ENCODE measurements at places on chromosomes 6 and 20.

DNA sequence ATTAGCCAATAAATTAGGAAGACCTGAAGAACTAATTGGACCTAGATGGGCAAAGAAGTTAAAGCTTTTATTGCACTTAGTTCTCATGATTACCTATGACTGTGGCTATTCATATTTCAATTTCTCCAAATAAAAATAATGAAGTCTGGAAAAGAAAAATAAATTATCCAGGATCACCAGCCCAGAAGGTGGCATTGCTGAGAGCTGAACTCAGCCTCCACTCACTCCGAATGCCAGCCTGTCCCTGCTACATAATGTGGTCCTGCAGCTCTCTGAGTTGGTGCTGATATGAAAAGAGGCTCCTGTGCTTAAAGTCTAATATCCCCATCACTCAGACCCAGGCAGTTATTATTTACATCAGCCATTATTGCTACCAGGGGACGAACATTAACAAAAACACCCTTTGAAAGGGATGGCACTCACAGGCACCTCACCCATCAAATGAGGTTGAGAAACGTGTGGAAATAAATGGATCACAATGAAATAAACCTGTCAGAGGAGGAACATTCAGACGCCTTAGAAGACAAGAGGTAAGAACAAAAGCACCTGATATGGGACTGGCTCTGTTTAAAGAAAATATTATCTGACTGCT lies 649.7 kb upstream of the CHD6 start:
- DNase-seq: no peak

DNA sequence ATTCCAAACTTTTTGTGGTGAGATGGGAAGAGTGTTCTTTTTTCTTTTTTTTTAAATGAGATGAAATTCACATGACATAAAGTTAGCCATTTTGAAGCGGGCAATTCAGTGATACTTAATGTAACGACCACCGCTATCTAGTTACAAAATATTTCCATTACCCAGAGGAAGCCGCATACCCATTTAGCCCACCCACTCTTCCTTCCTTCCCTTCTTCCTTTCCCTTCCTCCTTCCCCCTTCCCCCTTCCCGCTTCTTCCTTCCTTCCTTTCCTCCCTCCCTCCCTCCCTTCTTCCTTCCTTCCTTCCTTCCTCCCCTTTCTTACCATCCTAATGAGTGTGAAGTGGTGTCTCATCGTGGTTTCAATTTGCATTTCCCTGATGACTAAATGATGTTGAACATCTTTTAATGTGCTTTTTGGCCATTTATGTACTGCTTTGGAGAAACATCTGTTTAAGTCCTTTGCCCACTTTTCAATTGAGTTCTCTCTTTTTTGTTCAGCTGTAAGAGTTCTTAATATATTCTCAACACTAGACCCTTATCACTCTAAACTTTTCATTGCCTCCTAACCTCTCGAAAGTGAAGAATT lies 371.1 kb downstream of the FARS2 start:
- DNase-seq: no peak

- DNase-seq: no peak
Observed at GRCh38 chr20:33076662-33077372, 2.6 kb upstream of the BPIFB4 start.

DNA sequence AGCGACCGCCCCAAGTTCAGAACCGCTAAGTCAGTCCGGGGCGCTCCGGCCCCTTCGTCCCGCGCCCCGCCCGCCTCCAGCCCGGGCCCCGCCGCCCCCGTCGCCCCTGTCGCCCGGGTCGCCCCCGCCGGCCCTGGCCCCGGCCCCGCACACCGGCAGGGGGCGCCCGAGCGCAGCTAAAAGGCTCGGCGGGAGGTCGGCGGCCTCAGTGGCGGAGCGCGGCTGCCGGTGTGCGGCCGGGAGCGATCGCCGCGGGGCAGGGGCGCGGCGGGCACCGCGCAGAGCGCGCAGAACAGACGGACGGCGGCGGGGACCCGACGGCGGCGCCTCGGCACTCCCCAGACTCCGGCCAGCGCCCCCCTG lies at the start of gene FNDC1:
TSS of gene FNDC1 (plus strand) at position 208 of the 363 bp plus-strand sequence. CDS start 197 bp downstream, outside the sequence.
- no peak for DNase-seq

DNA sequence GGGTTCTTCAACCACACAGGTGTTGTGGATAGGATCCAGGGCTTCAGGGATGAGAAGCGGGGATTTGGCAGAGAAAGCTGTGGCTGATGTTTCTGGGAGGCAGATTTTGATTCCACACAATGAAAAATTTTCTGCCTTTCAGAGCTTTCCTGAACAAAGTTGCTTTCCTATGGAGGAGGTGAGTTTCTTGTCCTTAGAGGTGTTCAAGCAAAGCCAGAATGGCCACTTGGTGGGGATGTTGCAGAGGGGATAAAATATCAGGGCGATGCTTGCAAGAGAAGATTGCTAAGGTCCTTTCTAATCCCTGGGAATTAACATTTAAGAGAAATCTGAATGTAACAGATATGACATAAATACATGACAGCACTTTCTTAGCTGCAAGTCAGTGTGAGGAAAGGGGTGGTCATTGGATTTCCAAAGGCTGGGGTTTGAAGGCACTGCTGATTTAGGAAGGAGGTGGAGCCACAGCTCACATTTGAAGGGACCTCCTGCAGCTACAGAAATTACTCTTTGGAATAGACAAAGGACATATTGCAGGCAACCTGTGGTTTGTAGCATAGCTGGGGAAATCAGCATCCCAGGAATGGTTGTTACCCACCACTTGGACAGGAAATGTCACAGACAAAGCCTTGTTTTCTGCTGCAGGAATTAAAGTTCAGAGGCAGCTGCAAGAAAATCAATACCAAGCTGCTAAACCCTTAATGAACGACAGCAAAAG lies 271.1 kb upstream of the CHD6 start:
- no peak for DNase-seq

- DNase-seq: no peak
Observed at GRCh38 chr6:138467901-138468300, 31.4 kb downstream of the NHSL1 start.

- no peak for DNase-seq
Observed at GRCh38 chr6:149153100-149153499, 164.4 kb upstream of the TAB2 start.

- no peak for DNase-seq
Observed at GRCh38 chr6:160986851-160987250, 4.7 kb upstream of the MAP3K4 start.

- DNase-seq: no peak
Observed at GRCh38 chr6:15290067-15290680, 44.3 kb downstream of the JARID2 start.

DNA sequence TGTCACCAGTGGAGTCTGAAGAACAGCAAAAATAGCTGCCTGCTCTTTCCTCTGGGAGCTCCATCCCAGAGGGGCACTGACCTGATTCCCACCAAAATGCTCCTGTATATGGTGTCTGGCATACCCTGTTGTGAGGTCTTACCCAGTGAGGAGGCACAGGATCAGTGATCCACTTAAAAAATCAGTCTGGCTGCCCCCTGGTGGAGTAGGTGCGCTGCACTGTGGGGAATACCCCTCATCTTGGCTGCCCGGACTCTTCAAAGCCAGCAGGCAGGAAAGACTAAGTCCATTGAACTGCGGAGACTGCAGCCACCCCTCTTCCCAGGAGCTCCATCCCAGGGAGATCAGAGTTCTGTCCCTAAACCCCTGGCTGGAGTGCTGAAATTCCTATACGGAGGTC lies 230.9 kb upstream of the HTR1E start:
- DNase-seq: no peak

DNA sequence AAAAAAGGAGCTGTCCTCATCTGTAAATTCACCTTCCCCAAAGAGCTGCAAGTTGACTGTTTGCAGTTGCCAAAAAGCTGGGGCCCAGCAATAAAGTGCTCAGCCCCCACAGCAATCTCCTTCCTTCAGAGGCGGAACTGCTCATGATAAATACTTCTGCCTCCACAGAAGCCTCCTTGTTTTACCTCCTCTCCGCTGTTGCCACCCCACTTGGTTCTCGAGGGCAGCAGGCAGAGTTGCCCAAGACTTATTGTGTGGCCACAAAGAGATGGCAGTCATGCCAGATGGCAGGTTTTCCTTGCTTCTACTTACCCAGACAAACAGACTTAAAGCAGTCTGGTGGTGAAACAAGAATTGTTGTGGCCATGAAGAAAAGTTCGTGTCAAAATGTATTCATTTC lies 66.3 kb downstream of the SLX4IP start:
- DNase-seq: peak; percentile 37

- no peak for DNase-seq
Observed at GRCh38 chr20:47365023-47365764, 8.7 kb upstream of the ZMYND8 start.

GRCh38 chr6:68680264-68680663 lies 45.2 kb downstream of the ADGRB3 start:
- no peak for DNase-seq

- no peak for DNase-seq
Observed at GRCh38 chr20:37189416-37190016, 10.2 kb upstream of the MROH8 start.

DNA sequence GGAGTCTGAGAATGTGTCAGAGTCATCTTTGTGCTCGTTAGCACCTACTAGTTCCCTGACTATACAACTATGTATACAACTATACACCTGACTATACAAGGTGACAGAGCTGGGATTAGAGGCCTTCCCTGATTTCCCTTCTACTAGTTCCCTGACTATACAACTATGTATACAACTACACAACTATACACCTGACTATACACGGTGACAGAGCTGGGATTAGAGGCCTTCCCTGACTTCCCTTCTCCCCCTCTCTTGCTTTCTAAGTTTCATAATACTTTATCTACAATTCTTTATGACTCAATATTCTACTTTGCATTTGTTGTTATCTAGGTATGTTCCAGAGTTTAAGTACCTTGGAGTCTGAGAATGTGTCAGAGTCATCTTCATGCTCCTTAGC lies 68.0 kb downstream of the HS3ST5 start:
- no peak for DNase-seq

DNA sequence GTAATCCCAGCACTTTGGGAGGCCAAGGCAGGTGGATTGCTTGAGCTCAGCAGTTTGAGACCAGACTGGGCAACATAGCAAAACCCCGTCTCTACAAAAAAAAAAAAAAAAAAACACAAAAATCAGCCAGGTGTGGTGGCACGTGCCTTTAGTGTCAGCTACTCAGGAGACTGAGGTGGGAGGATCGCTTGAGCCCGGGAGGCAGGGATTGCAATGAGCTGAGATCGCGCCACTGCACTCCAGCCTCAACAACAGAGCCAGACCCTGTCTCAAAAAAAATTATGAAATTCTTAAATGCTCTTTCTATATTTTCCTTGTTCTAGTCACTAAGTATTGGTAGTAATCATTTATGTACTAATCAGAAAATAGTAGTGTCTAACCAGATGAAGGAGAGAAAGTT lies 30.6 kb downstream of the SYTL3 start:
- no peak for DNase-seq

DNA sequence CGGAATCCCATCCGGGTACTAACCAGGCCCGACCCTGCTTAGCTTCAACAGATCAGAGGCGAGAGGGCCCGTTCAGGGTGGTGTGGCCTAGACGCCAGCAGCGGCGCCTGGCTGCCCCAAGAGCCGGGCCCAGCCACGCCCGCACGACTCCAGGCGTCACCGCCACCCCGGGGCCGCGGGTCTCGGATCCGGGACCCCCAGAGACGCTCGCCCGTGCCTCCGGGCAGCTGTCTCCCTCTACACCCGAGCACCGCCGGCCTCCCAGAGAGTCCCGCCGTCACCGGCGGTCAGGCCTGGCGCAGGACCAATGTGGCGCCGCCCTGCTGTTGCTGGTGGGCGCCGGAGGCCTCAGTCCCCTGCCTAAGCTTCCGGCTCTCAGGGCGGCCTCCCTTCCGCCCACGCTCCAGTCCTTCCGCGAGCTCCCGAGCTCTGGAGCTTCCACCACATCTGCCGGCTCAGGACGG lies 441.2 kb upstream of the DEFB115 start:
- DNase-seq: no peak

- DNase-seq: no peak
Observed at GRCh38 chr6:150622941-150623874, 23.5 kb downstream of the PLEKHG1 start.

GRCh38 chr6:8707956-8708772 lies 272.8 kb upstream of the SLC35B3 start:
- no peak for DNase-seq

GRCh38 chr20:2455771-2456497 lies 14.7 kb downstream of the SNRPB start:
- DNase-seq: no peak

DNA sequence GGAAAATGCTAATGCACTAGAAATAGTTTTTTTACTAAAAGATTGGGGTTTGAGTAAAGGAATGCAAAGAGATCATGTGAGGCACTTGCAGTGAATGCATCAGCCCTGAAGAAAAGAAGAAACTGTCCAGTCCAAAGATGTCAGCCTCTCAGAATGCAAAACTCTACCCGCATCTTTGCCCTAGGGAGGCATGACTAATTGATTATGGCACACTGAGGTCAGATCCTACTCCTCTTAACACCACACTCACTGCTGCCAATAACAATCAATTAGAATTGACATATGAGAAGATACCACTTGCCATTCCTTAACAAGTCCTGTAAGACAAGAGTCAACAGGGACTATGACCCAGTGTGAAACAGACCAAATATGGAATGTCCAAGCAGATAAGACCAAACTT lies 262.3 kb upstream of the PLN start:
- no peak for DNase-seq

DNA sequence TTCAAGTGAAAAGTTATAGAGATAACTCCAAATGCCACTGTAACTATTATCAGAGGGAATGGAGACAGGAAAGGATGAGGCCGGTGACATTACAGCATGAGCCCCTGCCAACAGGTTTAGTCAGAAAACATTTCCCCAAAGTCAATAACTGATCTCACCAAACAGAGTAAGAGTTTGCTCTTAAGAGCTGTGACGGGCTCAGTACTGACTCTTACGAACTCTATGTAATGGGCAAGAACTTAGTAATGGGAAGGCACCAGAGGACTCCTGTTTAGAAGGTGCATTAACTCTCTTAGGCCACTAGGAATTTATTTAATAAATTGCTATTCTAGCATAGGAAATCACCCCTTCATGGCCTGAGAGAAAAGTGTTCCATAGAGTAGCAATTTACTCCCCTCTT lies 76.8 kb downstream of the SAMD5 start:
- DNase-seq: no peak

DNA sequence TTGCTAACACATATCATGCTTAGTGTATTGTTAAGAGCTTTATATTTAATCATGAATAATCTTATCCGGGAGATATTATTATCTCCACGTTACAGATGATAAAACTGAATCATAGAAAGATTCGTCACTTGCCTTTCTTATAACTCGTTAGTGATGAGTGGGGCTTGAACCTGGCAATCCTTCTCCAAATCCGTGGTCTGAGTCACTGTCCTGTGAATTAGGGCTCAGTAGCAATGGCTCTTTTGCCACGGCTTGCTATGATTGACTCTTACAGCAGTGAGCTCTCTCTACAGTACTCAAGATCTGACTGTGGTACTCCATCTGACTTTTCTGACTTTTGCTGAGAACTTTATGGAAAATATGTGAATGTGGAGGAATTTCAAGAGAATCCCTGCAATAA lies 246.9 kb downstream of the PACRG start:
- no peak for DNase-seq

- no peak for DNase-seq
Observed at GRCh38 chr20:12067686-12068085, 150.0 kb downstream of the BTBD3 start.

GRCh38 chr6:168828800-168829199 lies 387.8 kb downstream of the SMOC2 start:
- no peak for DNase-seq

Measured in hypothalamus (tissue), 51 donors.